ENCODE measurements at places on chromosomes 7 and 10.

- no peak for DNase-seq
Measured at GRCh38 chr10:34555653-34556052, 259.4 kb downstream of the PARD3 start.

DNA sequence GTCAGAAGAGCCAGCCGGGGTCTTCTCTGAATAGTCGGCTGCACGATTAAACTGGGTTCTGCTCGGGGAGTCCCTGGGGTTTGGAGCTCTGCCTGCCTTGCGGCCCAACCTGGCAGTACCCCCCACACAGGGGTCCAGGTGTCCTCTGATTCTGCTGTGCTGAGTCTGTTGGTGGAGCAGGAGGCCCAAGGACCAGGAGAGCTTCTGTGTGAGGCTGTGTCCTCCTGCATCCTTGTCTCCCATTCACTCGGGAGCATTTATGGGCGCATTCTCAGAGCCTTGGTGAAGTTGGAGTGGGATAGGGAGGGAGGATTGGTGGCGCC lies 14.2 kb downstream of the INPP5A start:
- DNase-seq = no peak

GRCh38 chr10:70381471-70382421 lies 679 bp downstream of the LRRC20 start:
- DNase-seq = peak; percentile 23

GRCh38 chr7:130234078-130234477 lies 26.4 kb downstream of the SSMEM1 start:
- DNase-seq = no peak

DNA sequence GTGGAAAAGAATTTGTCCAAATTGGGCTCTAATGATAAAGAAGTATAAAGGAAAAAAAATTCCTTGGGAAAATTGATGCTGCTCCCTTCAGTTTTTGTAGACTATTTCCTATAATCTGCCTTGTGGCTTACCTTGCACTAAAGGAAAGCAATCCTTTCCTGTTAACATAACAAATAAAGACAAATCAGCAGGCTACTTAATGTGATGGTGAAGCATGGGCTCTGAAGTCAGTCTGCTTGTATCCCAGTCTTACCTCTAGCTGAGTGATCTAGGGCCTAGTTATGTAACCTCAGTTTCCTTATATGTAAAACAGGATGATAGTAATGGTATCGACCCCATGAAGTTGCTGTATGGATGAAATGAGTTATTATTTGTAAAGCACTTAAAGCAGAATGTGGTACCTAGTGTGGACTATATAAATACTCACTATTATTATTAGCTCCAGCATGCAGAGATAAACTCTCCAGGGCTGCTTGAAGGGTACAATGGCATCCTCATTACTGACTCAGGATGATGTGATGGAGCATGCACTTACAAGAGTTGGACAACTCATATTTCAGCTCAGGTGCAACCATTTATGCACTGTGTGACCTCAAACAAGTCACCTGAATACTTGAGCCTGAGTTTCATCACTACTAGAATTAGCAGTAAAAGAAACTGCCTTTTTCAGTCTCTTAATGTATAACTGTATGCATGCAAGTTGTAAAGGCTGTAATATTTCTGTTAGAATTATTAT lies 156.1 kb downstream of the DKK1 start:
- DNase-seq = no peak

DNA sequence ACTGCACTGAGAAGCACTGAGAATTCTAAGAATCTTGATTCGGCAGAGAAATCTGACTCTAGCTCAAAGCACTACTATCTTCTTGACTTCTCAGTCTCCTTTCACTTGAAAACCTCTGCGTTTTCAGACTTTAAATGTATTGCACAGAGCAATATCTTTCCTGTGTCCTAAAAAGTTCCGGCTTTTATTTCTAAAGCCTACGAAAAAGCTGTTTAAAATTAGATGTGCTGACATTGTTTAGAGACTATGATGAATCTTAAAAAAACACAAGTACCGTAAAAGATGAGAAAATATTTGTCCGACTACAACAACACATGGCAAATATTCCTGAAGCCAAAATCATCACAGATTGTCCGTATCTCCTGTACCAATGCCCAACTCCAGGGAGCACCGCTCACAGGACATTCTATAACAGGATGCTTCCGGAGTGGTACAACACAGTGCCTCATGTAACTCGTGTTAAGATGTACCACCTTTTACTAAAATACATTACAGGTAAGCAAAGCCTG lies 136.9 kb downstream of the CUBN start:
- no peak for DNase-seq

- no peak for DNase-seq
Measured at GRCh38 chr10:125213541-125214282, 53.3 kb upstream of the CTBP2 start.

- DNase-seq = peak; percentile 24
Measured at GRCh38 chr7:2405601-2406345, 2.4 kb downstream of the CHST12 start.

DNA sequence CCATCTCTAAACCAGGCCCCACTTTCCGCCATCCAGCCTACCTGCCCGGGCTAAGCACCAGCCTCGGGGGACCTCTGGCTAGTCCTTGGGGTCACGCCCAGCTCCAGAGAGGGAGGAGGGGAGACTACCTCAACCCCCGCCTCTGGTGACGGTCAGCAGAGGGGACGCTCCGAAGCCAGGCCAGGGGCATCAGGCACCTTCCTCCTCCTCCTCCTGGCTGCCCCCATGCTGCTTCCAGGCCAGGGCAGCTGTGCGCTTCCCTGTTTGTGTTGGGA lies 4.0 kb upstream of the SMARCD3 start:
- no peak for DNase-seq

GRCh38 chr7:16891338-16891737 lies 9.6 kb upstream of the AGR3 start:
- DNase-seq = peak; percentile 2

DNA sequence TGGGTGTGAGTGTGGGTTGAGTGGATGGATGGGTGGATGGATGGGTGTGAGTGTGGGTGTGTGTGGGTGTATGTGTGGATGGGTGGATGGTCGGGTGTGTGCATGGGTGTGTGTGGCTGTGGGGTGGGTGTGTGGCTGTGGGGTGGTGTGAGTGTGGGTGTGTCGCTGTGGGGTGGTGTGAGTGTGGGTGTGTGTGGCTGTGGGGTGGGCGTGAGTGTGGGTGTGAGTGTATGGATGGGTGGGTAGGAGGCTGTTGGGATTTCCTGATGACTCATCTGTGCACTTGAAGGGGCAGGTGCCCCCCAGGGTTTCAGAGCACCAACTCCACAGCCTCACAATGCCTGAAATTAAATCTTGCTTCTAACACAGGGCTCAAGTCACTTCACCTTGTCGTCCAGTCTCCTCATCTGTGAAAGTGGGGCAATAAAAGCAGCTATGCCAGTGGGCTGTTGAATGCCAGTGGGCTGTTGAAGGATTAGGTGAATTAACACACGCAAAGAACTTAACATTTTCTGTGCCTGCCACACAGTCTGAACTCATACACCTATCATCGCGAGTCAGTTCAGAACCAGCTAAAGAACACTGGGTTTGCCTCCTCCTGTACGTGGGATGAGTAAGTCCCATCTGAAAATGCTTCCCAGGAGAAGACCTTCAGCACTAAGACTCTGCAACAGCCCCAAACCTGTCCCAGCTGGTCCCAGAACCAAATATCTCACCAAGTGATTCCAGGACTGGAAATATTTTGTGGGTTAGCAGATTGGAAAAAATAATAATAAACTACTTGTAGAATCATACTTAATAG lies 32.0 kb downstream of the SFMBT2 start:
- no peak for DNase-seq

DNA sequence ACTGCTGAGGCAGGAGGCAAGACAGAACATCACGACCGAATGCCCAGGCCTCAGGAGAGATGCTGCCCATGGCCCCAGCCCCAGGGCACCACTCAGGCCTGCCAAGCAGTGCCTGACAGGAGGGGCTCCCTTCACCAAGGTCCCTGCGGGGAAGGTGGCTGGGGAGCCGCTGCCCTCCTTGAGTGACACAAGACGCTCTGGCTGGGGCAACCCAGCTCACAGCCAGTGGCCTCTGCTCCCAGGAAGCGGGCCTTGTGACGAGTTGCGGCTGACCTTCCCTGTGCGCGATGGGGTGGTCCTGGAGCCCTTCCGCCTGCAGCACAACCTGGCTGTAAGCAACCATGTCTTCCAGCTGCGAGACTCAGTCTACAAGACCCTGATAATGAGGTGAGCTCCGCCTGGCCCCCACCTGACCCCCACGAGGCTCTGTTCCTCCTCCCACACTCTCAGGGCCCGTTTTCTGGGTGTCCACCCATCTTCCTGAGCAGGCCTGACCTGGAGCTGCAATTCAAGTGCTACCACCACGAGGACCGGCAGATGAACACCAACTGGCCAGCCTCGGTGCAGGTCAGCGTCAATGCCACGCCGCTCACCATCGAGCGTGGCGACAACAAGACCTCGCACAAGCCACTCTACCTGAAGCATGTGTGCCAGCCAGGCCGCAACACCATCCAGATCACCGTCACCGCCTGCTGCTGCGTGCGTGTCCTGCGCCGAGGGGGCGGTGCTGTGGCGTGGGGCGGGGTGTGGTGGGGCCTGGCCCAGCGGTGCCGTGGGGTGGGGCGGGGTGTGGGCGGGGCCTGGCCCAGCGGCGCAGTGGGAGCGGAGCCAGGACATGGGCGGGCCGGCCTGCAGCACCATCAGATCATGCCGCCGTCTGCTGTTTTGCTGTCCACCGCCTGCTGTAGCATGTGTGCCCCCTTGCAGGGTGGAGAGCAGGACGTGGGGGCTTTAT lies 12.8 kb downstream of the ZMIZ2 start:
- no peak for DNase-seq

- no peak for DNase-seq
Measured at GRCh38 chr7:64654796-64655548, 11.0 kb upstream of the ZNF107 start.

GRCh38 chr10:16853201-16853600 lies 36.0 kb upstream of the RSU1 start:
- peak; percentile 22 for DNase-seq

DNA sequence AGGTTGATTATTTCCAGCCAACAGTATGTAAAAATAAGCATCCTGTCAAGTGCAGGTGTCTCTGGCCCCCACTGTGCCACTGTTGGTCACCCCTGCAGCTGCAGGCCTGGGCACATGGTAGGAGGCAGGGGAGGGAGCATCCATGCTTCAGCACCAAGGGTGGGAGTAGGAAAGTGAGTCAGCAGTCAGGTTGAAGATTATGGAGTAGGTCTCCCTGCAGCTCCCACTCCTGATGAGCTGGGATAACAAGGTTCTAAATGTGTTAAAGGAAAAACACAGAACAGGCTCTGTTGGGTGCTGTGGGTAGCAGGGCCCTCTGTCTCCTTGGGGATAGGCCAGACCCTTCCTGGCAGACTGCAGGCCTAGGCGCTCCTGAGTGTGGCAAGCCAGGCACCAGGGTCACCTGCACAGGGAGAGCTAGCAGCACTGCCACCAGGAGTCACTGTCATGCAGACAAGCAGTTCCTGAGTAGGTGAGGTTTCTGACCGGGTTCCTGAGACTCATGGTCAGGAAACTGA lies 59.3 kb downstream of the NUDCD3 start:
- no peak for DNase-seq

- DNase-seq = no peak
Measured at GRCh38 chr7:82715344-82715743, 271.8 kb upstream of the CACNA2D1 start.

DNA sequence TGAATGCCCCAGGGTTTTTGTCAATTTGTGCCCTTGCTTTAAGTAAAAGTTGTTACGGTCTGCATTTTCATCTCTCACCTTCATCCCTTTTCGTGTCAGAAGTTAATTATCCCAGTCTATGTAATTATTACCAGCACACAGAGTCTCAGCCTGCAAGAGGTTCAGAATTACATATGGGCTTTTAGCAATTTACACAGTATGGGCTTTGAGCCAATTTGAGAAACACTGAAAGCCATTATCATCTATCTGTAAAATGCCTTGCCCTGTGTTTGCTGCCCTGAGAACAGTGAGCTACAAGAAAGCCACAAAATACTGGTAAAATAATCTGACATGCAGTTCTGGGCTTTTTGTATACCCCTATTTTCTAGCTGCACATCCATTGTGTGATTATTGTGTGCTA lies 125.6 kb upstream of the STEAP4 start:
- DNase-seq = no peak

DNA sequence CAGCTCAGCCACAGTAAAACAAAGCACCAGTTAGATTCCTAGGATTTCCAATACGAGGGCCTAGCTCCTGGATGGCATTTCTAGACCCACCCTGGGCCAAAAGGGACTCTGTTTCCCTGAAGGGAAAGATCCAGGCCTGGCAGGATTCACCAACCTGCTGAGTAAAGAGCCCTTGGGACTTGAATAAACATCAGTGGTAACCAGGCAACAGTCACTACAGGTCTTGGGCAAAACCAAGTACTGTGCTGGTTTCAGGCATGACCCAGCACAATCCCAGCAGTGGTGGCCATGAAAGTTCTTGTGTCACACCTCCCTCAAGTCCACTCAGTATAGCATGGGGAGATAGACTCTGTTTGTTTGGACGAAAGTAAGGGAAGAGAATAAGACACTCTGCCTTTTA lies 31.0 kb upstream of the STARD3NL start:
- no peak for DNase-seq

GRCh38 chr7:2521952-2522591 lies 2.5 kb downstream of the LFNG start:
- DNase-seq = peak; percentile 89

GRCh38 chr10:79246606-79247275 lies 100.5 kb upstream of the PPIF start:
- no peak for DNase-seq

DNA sequence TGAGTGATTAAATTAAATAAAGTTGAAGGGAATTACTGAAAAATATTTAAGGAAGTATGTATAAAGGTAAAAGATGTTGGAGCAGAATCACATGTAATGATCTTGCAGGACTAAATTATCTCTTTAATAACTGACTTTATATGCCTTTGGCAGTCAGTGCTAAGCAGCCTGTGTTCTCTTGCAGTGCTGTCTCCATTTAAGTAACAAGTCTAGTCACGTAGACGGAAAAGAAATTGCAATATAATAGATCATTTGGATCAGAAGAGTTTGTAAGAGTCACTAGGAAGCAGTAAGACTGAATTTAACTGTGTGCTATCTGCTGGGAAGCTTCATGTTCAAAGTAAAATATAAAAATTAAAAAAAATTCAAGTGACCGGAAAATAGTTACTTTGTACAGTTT lies 21.4 kb downstream of the BZW2 start:
- no peak for DNase-seq

DNA sequence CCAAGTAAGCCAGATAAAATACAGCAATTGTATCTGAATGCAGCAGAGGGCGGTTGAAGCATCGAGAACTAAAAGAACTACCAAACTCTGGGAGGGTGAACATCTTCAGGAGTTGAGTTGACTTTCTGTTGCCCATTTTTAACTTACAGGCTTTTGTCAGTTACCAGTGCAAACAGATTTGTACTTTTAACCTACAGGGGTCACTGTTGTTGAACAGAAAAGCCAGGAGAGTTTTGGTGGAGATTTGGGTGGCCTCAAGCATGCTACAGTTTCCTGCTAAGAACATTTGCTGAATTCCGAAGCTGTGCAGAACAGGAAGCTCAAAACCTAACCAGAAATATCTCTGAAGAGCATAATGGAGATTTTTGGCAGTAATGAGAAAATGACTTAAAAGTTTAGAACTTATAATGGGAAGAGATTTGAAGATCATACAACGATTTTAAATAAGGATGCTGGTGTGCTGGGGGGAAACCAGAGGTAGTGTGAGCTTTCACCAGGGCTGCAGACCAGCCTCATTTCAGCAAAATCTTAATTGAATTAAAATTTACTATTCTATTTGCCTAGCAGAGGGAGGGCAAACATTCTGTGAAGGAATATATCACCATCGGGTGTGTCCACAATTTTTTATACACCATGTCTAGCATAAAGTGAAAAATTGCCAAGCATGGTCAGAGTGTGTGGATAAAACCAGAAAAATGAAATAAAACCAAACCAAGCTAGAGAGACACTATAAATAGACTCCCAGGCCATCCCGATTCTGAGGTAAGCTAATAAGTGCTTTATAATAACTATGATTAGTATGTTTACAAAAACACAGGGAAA lies 208.6 kb upstream of the CCDC6 start:
- DNase-seq = peak; percentile 9
